ENCODE measurements at places on chromosomes 11 and 22. TPM values are rescaled to one million over a fixed set of nuclear protein-coding genes. Genes with fewer than 3 reads are reported as not detected.

GRCh38 chr11:64297699-64298358, 2.3 kb upstream of the CATSPERZ start:
- no peak for DNase-seq

Gene FAM111A
- 5.3 TPM for polyA plus RNA-seq

Gene RCN1
- polyA plus RNA-seq, result 142 TPM

Gene NUP160
- polyA plus RNA-seq, result 26.7 TPM

Gene GUCY1A2
- polyA plus RNA-seq, result 0.65 TPM

Gene SCGB1C1
- not detected for polyA plus RNA-seq
